SK-N-MC (cell line): ENCODE measurements at places on chromosomes 6 and 20.

GRCh38 chr6:145026267-145026679 lies 709.0 kb downstream of the EPM2A start:
- DNase-seq: no peak

DNA sequence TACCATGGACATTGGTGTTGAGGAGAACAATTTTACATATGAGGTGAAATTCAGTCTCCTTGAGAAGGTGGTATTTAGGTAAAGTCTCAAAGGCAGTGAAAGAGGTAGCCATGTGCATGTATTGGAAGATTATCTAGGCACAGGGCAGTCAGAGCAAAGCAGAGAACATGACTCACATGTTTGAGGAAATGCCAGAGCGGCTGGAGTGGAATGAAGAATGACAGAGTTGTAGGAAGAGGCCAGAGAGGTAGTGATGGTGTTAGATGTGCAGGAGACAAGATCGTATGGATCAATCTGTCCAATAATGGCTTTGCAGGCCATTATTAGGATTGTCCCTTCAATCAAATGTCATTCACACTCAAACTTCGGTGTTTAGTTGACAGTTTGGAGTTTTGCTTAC lies 449.4 kb upstream of the PTCHD4 start:
- DNase-seq: no peak

- DNase-seq: no peak
These were observed 12.6 kb upstream of the EIF2S2 start for GRCh38 chr20:34124469-34125249.

- no peak for DNase-seq
These were observed 5.0 kb upstream of the KCNK16 start for GRCh38 chr6:39327507-39327906.

DNA sequence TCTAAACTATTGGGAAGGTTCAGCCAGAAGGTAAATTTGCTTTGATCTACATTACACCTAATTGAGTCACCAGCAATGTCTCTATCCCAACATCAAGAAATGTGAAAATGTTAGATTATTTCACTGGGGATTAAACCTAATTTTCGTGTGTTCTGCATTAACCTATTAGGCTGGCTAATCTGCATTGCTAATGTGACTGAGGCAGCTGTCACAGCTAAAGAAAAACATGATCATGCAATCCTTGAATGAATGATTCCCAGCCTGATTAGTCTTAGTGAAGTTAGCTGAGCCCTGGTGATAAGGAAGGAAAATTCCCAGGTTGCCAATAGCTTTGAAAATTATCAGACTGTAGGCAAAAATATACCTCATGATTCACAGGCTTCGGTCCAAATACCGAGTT lies 135.3 kb downstream of the LINC00237 start:
- no peak for DNase-seq

GRCh38 chr6:31586599-31587281 lies 663 bp downstream of the LST1 start:
- no peak for DNase-seq

- no peak for DNase-seq
These were observed 423.5 kb downstream of the GJA1 start for GRCh38 chr6:121858986-121859385.

GRCh38 chr20:19893356-19893755 lies 123.8 kb upstream of the NAA20 start:
- DNase-seq: no peak

DNA sequence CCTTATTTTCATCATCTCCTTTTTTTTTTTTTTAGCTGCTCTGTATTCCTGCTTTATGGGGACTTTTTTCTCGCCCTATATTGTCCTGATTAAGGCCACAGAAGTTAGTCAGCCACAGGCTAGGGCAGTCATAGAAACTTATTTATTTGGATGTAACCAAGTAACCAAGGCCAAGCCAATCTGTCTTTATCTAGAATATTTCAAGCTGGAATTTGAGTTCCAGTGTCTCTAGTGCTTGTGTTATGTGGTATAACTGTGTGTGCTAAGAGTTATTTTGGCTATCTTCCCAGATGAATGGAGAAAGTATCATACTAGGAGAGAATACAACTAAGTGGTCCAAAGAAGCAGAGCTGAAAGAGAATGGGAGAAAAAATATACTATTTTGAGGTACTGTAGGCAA lies 751.5 kb downstream of the CBLN4 start:
- DNase-seq: no peak

GRCh38 chr20:62822788-62823651 lies 6.2 kb downstream of the COL9A3 start:
- DNase-seq: no peak

GRCh38 chr6:135707426-135707825 lies 144.1 kb upstream of the PDE7B start:
- DNase-seq: peak; percentile 14

- no peak for DNase-seq
These were observed 1.8 kb upstream of the SPEF1 start for GRCh38 chr20:3783068-3783489.

DNA sequence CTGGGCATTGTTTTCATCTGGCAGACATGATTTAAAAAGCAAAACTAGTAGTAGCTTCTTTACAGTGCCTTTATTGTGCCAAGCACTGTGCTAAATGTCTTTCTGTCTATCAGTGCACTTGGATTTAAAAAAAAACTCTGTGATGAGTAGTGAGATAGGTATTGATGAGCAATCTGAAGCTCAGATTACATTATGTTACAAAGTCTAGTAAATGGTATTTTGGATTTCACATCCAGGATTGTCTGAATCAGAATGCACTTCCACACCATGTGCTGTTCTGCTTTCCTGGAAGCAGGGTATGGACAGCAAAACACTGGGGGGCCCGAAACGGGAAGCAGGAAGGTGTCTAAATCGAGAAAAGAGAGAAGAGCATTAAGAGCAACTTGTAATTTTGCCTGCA lies 103.4 kb upstream of the CCN2 start:
- DNase-seq: no peak

DNA sequence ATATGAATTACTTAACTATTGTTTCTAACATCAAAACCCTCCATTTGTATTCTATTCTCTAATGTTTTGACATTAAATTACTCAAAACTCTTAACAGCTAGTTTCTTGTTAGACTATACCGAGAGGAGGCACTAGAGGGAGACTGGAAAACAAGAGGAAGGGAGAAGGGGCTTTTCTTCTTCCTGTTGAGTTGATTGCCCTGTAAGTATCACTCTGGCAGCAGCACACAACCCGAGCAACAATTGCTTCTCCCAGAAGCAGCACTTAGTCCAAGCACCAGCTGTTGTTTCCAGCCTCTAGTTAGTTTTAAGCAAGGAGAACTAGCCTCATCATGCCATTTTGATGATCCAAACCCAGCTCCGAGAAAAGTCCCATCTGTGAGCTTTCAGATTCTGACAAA lies 603.8 kb downstream of the PRKN start:
- no peak for DNase-seq

DNA sequence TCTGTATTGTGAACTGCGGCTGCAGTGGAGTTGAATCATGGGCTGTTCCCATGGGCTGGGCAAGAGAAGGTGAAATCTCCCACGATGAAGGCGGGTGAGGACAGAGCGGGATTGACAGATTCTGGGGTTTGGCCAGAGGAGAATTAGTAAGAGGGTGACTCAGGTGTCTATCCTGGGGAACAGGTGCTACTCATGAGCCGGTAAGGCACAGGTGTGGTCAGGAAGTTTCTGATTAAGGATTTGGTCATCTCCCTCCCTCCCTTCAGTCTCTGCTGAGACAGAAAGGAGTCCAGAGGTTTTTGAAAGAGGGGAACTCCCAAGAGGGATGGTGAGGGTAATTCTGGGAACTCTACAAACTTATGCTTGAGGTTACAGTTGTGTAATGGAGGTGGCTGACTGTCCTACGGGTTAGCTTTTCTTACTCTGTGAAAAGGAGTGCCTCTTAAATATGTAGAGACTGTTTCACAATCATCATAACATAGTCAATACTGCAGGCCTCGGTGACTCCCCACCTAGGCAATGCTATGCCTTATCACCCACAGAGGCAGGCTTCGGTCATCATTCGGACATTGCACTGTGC lies 31.5 kb downstream of the SERPINB1 start:
- no peak for DNase-seq

GRCh38 chr6:46704562-46704961 lies 16.9 kb downstream of the TDRD6 start:
- no peak for DNase-seq

DNA sequence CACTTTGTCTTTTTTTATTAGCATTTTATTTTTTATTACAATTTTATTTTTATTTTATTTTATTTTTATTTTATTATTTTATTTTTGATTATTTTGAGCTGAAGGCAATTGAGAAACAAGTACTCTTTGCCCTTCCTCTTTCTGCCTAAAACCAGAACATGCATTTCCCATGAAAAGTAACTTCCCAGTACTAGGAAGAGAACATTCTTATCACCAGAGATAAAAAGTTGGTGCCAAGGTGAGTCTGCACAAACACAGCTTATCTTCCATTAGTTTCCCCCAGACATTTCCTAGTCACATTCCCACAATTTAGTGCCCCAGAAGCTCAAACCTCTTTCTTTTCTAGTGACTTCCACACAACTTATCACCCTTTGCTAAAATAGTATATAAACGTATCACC lies 84.8 kb downstream of the CD24 start:
- no peak for DNase-seq

DNA sequence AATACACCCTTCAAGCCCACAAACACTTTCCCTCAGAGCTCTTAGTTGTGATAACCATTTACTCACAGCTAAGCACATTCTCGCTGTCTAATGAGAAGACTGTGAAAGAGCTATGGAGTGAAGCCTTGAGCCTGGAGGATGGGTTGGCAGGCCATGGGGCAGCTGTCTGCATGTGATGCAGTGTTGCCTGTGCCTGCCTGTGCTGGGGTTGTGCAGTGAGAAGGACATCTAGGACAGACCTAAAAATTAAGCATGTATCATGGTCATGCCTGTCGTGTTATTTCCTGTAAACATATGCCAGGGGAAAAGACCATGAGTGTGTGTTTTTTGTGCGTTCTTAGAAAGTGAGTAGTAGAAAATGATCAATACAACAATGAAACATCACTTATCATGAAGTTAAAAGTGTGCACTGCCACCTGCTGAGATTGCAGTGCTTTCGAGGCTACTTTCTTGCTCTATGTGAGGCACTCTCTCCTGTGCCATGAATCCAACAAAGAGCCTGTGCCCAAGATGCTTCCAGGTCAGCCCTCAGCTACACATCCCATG lies 8.1 kb upstream of the ZC3H12D start:
- DNase-seq: no peak

DNA sequence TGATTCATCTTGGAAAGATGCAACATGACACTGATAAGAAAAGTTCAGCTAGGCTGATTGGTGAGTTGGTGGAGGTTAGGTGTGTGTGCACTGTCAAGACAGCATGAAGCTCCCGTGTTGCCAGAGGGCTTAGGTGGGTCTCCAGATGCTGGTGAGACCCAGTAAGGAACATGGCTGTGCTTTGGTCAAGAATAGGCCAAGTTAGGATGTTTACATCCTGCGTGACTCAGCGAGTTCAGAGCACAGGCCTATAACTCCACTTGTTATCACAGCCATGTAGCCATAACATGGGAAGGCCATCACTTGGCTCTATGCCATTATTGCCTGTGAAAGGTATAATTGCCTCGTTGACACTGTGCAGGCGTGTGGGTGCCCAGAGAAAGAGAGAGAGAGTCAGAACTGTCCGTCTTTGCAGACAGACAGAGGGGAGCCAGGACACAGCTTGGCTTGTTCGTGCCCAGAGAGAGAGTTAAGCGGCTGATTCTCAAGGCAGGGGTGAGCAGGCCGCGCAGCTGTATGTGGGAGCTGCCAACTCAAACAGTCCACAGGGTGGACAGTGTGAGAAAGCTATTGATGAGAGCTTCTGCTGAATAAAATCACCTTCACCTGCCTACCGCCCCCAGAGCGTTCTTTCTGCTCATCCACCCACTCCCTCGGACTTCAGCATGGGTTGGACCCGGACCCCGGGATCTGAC lies 43.5 kb downstream of the OR2B6 start:
- DNase-seq: no peak

DNA sequence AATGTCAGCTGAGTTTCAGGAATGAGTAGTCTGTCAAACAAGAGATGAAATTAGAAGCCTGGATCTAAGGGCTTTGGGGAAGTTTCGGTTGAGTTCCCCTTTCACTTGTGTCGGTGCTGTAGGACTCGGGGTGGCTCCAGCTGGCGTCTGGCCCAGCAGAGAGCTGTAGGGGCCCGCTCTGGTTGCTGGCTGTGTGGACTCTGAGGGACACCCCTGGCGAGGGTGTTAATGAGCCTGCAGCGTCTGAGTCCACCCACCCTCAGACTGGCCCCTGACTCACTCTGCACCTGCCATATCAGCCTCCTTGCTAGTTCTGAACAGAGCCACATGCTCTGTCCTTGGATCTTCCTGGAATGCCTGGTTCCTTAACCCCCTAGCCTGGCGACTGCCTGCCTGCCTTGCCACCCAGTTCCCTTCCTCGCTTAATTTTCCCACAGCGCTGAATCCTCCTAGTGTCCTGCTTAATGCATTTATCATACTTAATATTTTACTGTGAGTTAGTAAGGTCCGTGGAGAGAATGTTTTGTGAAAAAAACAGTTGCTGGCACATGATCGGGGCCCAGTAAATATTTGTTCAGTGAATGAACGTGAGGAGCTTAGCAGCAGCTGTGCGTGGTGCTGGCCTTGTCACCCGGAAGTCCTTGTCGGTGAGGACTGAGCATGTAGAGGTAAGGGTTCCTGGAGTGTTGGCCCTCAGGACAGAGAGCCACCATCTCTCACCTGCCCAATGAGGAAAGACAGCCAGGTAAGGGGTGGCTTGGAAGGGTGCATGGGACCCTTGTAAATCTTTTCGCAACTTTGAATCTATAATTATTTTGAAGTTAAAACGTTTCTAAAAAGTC lies 1.6 kb downstream of the DNAJC5 start:
- DNase-seq: no peak

GRCh38 chr6:140303218-140303949 lies 928.9 kb upstream of the CITED2 start:
- no peak for DNase-seq

- no peak for DNase-seq
These were observed 14.0 kb upstream of the SLC17A5 start for GRCh38 chr6:73667798-73668197.

DNA sequence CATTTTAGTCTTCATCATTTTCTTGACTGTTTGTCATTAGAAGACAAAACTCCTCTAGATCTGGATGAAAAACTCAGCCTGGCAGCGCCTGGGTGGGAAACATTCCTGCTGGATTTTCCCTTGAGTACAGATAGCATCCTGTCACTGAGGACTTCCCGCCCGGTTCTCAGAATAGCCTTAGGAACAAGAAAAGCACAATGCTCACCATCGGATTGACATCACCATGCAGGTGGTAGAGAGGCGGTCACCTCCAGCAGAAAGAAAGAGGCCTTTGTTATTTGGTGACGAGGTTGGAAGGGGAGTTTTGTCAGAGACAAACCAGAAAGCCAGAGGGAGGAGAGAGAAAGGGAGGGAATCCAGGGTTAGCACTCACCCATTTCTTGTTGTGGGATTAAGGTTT lies 39.8 kb downstream of the KIF25 start:
- no peak for DNase-seq
